Colonic mucosa (tissue), 4 donors: ENCODE measurements at places on chromosomes 7 and 10. TPM values are rescaled to one million over a fixed set of nuclear protein-coding genes. Genes with fewer than 3 reads are reported as not detected.

PTF1A gene
- not detected for total RNA-seq

IRF5 gene
- 5.0 TPM for total RNA-seq

- DNase-seq = peak; percentile 79
These were observed 202.1 kb downstream of the TNS3 start for GRCh38 chr7:47379629-47380324.

GRCh38 chr10:65710306-65710705, 1215.5 kb upstream of the LRRTM3 start:
- DNase-seq = no peak

- DNase-seq = no peak
These were observed 70.2 kb downstream of the LRGUK start for GRCh38 chr7:134197345-134197744.

DNA sequence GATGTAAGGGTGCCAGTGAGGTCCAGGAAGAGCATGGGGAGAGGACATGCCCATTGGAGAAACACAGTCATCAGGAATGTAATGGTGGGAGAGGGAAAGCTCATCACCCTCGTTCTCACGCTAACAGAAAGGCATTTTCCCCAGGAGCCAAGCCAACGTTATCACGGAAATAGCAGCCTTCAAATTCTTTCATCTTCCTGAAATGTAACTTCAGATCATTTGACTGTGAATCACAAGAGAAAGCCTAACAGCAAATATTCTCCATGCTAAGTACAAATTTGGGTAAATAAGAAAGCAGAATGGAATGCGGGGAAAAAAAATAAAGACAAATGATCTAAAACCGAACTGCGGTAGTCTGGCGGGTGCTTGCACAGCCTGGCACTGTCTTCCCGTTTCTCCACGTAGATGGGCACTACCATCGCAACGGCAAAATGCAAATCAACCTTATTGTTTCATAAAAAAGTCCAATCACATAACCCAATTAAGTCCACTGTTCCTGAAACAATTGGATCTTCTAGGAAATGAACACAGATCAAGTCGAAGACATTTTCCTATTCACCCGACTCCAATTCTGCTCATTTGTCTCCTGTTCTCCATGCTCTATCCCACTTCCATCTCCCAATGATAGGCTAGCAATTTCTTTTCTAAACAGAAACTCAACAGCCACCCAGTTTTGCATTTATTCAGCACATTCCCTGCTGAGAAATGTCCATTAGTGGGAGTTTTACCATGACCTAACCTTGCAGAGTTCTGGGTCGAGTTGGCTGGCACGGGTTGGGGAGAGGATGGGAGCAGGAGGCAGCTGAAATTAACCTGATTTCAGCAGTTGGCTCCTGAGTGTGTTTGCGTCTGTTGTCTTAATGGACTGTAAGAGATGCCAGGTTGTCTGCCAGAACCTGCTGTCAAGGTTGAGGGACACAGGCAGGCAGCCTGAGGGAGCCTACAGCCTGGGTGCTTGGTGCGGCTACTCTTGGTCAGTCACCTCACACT, 74.6 kb upstream of the FRMD4A start:
- DNase-seq = no peak

DNA sequence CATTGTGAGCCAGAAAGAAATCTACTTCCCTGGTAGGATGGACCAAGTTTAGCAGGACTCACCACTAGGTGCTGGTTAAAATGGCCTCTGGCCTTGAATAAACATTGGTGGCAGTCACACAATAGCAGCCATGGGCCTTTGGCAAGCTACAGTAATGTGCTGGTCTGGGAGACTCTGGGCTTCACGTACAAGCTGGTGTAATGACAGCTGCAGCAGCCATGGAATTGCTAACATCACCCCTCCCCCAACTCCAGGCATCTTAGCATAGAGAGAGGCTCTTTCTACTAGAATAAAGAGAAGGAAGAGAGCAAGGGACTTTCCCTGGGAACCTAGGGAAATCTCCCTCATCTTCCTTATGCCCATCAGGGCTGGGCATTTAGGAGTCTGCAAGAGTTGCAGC, 205.1 kb upstream of the SEMA3A start:
- DNase-seq = no peak

GRCh38 chr7:93375603-93376002, 143.4 kb downstream of the VPS50 start:
- DNase-seq = no peak

- DNase-seq = no peak
These were observed 72.2 kb downstream of the RSU1 start for GRCh38 chr10:16745061-16745460.

- DNase-seq = peak; percentile 90
These were observed 10.4 kb upstream of the CLCN1 start for GRCh38 chr7:143305423-143306070.

DNA sequence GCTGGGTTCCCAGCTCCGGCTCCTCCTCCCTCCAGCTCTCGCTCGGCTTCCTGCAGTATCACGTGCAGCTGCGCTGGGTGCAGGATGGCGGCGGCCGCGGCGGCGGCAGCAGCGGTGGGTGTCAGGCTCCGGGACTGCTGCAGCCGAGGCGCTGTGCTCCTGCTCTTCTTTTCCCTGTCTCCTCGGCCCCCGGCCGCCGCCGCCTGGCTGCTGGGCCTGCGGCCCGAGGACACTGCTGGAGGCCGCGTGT, at the start of gene CNNM1:
CNNM1 (plus strand) TSS at position 53 of the 250 bp plus-strand sequence; CDS start at position 85, 32 bp downstream.
- peak; percentile 25 for DNase-seq

DNA sequence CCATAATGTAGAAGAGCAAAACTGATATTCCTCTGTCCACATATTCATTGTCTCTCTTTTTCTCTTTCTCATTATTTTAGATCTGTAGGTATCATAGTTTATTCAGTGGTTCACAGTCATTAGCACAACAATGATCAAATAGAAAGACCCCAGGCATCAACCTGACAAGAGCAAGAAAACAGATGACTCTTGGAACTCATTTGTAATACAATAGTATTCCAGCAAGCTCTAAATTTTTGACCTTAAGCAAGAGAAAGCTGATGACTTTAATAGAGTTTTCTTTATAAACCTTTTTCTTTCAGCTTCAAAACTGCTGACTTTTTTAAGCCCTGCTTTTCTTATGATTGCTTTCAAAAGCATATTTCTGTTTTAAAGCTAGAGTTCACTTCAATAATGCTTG, 507.5 kb upstream of the SORCS1 start:
- DNase-seq = no peak

GRCh38 chr7:26022982-26023381, 129.0 kb upstream of the NFE2L3 start:
- DNase-seq = no peak

- no peak for DNase-seq
These were observed 38.1 kb downstream of the PPIF start for GRCh38 chr10:79385392-79385795.

GRCh38 chr7:30281791-30282190, 2.6 kb upstream of the ZNRF2 start:
- peak; percentile 85 for DNase-seq
